ENCODE measurements at places on chromosomes 3 and 15.

GRCh38 chr3:121962443-121962842, 59.6 kb downstream of the ILDR1 start:
- DNase-seq: no peak

- peak; percentile 68 for DNase-seq
These were observed 22.0 kb upstream of the CYP11A1 start for GRCh38 chr15:74389241-74390048.

GRCh38 chr3:29374226-29374625, 93.4 kb downstream of the RBMS3 start:
- no peak for DNase-seq

- DNase-seq: no peak
These were observed 32.8 kb downstream of the XXYLT1 start for GRCh38 chr3:195238081-195238571.

DNA sequence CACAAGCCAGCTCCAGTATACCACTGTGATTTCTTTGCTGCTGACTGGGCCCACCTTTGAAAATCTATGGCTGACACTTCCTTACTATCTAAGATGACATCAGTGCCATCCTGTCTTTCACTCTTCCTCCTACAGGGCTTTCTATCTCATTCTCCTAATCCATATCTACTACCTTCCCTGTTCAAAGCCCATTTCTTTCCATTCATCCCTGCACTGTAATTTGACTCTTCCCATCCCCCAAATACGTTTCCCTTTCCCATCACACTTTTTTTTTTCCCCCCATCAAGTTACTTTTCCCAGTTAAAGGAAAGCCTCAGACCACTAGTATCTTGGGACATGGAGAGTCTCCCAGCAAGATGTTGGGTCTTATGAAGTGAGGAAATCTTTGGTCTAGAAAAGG, 136.7 kb downstream of the AKAP13 start:
- no peak for DNase-seq

DNA sequence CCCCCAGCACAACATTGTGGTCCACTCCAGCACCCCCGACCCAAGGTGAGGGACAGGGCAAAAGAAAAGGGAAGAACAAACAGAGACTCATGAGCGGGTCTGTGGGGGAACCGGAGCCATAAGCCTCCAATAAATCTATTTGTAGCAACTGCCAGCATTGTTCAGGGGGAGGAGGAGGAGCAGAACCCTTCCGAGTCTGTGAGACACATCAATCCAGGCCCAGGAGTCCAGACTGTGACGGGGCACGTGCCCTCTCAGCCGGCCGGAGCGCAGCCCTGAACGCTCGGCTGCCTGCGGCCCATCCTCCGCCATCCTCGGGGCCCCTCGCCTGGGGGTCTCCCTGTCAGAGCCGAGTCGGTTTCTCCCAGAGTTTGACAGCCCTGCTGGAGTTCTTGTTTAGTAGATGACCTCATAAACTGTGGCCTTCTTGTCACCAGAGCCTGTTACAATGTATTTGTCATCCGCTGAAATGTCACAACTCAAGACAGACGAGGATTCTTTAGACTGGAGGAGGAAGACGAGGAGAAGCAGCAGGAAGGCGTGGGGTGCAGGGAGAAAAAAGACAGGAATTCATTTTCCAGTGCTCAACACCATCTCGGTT, 47.9 kb downstream of the TLE3 start:
- no peak for DNase-seq

DNA sequence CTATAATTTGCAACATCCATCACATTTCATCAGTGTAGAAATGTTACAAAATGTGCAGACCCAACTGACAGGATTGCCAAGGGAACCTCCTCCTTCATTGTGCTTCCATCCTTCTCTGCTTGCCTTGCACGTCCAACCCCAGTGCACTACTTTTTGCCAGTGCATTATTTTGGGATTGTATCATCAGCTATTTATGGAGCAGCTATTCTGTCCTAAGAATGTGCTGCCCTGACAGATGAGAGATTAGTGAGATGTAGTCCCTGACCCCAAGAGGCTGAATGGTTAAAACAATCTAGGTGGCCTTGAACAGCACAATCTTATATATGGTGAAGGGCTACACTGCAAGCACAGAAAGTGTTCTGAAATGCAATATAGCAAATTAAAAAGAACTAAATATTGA, 935.8 kb downstream of the IGSF11 start:
- DNase-seq: no peak

DNA sequence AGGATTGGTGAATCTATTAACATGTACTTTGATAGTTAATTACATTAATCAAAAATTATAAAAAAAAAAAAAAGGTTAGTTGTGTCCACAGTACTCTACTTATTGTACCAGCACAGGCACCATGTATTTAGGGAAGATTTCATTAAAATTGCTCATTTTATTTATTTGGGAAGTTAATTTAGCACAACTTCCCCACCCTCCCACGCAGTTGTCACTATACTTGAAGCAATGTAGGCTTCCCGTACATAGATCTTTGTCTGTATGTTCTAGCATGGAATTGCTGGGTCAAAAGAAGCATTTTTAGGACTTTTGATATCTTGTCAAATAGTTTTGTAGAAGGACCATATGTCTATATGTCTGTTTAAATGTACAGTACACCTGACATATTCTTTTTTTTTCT, 4.4 kb downstream of the GPR27 start:
- DNase-seq: no peak

DNA sequence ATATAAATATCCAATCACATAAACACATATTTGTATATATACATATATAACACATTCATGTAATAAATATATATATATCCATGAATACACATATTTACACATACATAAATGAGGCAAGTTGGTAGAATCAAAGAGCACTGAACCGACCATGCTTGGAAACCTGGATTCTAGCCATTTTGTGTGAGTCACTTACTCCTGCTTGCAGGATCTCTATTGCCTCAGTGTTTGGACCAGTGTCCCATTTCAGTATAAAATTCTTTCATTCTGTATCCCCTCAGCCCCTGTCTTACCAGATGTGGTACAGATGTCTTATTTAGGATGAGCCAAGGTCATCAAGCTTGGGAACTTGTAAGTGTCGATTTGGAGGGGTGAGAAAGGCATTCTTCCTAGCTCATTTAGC, 391.4 kb upstream of the FRG2C start:
- no peak for DNase-seq

GRCh38 chr15:66101715-66102395, 151.7 kb downstream of the MEGF11 start:
- no peak for DNase-seq

DNA sequence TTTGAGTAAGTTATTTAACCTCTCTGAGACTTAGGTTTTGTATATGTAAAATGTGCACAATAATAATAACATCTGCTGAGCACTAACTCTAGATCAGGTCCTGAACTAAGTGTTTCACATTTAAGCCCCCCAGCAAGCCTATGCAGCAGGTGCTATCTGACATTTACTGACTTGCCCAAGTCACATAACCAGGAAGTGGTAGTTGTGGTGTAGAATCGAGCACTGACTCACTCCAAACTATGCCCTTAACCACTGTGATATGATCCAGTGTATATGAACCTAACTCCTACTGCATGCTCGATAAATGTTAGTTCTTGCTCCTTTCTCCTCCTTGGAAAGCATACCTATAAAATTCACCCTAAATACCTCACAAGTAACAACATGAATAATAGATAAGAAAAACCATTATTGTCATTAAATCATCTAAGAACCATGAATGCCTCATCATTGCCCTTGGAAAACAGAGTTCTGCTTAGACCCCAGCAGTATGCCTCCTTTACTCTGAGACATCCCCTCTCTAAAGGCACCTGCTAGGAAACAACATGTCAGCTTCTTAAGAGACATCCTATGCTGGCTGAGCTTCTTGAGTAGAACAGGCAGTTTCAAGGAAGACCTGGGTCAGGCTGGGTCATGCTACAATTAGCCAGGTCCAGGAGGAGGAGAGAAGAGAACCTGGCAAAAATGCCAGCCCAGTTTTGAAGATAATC, 3.0 kb upstream of the SHC4 start:
- peak; percentile 52 for DNase-seq

DNA sequence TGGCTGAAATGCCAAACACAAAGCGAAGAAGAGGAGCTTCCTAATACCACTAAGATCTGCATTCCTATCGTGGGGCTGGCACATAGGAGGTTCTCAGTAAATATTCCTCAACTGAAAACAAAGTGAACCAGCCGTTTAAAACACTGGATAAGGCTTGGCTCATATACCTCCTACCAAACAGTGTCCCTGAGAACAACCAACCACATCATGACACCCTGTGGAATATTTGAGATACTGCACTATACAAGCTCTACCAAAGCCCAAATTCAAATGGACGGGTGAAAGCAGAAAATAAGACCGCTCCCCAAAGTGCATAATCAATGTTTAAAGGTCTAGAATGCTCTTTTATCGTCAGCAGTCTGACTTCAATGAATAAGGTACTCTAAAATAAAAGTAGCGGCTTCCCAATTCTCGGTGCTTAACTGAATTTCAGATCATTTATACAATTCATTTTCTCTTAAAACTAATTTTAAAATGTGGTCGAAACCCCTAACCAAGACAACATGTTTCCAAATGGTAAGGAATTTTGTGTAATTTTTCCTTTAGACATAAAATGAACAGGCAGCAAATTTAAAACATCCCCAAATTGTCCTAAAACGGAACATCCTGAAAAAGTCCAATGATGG, 425.8 kb downstream of the ERC2 start:
- peak; percentile 1 for DNase-seq

DNA sequence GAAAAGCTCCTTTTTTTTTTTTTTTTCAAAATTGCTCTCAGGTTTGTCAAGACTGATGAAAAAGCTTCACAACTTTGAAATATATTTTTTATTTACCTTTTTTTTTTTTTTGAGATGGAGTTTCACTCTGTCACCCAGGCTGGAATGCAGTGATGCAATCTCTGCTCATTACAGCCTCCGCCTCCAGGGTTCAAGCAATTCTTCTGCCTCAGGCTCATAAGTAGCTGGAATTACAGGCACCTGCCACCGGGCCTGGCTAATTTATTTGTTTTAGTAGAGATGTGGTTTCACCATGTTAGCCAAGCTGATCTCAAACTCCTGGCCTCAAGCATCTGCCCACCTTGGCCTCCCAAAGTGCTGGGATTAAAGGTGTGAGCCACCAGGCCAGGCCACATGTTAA, 1515.0 kb downstream of the OTOL1 start:
- no peak for DNase-seq

DNA sequence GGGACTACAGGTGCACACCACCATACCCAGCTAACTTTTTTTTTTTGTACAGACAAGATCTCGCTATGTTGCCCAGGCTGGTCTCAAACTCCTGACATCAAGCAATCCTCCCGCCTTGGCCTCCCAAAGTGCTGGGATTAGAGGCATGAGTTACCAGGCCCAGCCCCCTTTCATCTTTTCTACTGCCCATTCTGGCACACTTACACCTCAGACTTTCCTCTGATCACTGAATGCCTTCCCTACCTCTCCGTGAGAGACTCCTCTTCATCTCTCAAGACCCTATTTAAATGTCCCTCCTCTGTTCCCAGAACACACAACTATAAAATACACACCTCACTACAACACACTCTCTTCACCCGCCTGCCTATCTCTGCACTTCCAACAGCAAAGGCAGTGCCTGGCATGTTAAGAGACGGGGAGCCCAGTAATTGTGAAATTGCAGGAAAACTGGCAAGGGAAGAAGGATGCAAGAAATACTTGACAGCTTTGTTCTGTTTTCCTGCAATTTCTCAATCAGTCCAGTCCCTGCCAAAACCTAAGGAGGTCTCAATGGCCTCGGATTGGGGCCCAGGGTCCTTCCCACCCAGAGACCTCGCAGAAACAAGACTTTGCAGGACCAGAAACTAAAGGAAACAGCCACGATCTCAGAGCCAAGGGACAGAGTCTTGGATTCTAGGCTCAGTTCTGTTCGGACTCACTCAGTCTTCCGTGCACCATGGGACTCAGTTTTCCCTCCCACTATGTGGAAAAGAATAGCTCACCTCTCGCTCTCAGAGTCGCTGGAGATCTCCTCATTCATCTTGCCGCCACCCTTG, 849 bp downstream of the RRP9 start:
- no peak for DNase-seq

GRCh38 chr3:100533176-100533575, 40.8 kb downstream of the TMEM45A start:
- no peak for DNase-seq

- no peak for DNase-seq
These were observed 331.4 kb upstream of the CCDC54 start for GRCh38 chr3:107045791-107046190.

- DNase-seq: peak; percentile 11
These were observed 49.1 kb upstream of the RAB6B start for GRCh38 chr3:133944641-133945380.

DNA sequence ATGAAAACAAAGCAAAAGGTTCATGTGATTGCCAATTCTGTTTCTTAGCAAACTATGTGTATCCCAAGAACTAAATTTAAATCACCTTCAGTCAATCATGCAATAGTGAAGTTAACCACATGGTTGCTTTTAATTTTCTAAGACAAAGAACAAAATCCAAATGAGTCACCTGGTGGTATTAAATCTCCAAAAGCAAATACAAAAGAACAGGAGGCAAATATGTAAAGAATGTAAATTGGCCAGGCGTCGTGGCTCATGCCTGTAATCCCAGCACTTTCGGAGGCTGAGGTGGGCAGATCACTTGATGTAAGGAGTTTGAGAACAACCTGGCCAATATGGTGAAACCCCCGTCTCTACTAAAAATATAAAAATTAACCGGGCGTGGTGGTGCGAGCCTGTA, 54.2 kb upstream of the PIK3R4 start:
- no peak for DNase-seq

DNA sequence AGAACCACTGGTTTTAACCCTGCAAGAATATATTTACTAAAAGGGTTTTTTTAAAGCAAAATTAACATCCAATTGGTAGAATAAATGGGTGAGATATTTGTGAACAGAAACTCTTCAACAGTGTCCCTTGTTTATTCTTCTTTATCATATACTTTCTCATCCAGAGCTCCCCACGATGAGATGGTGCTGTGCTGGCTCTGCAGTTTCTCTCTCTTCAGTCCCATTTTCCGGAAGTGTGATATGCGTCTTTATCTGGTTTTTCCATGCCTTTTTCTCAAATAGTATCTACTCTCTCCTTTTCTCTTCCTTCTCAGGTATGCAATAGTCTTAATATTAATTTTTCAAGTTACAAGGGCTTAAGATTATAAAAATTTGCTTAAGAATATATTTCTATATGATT, 1.5 kb downstream of the EAF2 start:
- no peak for DNase-seq

GRCh38 chr3:17850448-17850847, 108.0 kb upstream of the TBC1D5 start:
- DNase-seq: peak; percentile 53

GRCh38 chr3:191198480-191198879, 561 bp upstream of the OSTN start:
- no peak for DNase-seq

DNA sequence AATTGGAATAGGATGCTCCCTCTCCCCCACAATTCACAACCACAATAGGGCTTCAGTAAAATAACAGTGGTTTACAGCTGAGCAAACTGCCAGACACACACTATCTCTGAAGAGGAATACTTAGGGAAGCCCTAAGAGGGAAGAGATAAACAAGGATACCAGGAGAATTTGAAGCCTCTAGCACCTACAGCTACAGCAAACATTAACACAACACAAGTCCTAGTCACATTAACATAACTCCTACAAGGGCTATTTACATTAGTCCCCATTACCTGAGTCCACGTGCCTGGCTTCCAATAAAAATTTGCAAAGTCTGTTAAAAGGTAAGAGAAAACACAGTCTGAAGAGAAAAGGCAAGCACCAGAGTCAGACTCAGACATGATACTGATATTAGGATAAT, 346.9 kb upstream of the CDIN1 start:
- DNase-seq: no peak

- DNase-seq: no peak
These were observed 55.0 kb upstream of the TIPARP start for GRCh38 chr3:156619376-156619775.
